Activated naive CD4-positive, alpha-beta T cell treated with Interleukin-2 at 50 U/mL for 16 hours (primary cell): ENCODE measurements at places on chromosomes 7 and 10.

DNA sequence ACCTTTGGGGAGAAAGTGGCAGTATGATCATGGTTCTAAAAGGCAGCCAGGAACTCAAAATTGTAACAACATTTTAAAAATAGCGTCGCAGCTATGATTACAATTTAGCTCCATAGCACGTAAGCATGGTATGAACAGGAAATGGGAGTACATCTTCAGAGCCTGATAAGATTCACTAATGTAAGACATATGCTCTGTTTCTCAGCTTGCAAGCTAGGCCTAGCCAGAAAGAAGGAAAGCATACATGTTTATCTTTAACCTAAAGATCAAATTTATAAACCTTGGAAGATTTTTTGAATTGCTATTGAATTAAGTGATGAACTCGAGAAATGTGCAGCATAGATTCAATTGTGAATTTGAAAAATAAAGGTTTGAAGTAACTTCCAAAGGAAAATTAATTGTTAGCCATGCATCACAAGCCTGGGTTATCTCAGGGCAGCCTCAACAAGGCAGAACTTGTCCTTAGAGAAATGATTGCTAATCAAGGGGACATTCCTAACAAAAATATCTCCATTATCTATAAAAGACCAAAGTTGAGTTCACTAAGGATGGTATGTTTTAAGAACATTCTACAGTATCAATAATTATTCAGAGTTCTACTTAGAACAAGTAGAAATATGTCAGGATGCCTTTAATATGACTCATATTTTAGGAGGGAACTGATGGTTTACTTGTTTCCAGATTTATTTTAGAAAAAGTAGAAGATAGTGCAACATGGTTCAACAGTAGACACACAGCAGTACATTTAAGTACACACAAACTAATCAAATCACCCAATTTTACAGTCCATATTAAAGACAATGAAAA is 38.8 kb upstream of the SEPTIN7 start:
- no peak for DNase-seq

DNA sequence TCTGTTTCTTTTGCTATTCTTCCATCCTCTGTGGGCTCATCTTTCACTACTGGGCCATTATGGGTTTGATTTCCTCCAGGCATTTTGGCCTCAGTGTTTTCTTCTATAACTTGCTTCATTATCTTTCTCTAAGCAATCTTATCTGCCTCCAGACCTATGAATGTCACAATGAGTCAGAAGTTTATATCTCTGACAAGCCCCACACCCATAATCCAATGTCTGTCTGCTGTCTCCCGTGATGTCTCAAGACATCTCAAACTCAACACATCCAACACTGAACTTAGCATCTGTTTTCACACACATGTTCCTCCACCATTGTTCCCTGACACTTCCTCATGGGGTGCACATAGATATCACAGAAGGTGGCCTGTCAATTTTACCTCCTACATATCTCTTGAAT is 46.7 kb upstream of the RHOBTB1 start:
- DNase-seq: no peak

- no peak for DNase-seq
Observed at GRCh38 chr10:8543361-8544056, 489.0 kb downstream of the GATA3 start.

GRCh38 chr7:38413784-38414183 is 140.3 kb upstream of the TARP start:
- no peak for DNase-seq

DNA sequence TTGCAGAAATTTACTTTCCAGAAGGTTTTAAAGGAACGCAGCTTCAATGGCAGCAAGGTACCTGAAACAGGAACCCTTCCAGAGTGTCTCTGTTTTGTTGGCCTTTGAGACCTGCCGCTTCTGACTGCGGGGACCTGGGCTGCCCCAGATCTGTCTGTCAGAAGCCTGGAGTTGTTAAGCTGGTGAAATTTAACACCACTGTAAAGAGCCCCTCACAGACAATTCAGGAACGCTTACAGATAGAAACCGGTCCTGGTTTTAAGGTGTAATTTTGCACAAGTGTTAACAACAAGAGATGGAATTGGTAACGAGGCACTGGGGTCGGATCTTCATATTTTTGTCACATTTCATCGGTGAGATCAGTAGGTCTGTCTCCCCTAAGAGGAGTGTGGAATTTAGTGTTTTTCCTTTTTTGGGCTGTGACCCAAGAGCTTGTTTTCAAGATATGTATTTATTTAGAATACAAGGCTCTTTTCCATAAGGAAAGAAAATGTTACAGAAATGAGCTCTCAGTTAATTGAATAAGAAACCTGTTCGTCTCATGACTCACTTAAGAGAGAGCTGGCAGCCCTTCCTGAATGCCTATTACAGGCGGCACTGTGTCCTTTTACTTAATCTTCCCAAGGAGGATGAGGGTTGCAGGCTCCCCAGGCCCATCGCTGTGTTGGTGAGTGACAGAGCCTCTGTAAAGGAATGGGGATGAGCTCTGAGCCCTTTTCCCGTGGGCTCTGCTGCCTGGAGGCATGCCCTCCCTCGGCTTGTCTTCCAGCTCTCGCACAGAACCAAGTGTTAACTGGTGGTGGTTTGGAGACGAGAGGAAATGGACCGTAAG is 168.7 kb downstream of the CUX1 start:
- no peak for DNase-seq

GRCh38 chr10:50244201-50244600 is 7.1 kb downstream of the ASAH2 start:
- no peak for DNase-seq

- no peak for DNase-seq
Observed at GRCh38 chr7:28957751-28958234, 337 bp downstream of the TRIL start.

- peak; percentile 75 for DNase-seq
Observed at GRCh38 chr7:26061678-26062603, 90.1 kb upstream of the NFE2L3 start.

- DNase-seq: no peak
Observed at GRCh38 chr7:23653942-23654341, 26.1 kb upstream of the FAM221A start.

DNA sequence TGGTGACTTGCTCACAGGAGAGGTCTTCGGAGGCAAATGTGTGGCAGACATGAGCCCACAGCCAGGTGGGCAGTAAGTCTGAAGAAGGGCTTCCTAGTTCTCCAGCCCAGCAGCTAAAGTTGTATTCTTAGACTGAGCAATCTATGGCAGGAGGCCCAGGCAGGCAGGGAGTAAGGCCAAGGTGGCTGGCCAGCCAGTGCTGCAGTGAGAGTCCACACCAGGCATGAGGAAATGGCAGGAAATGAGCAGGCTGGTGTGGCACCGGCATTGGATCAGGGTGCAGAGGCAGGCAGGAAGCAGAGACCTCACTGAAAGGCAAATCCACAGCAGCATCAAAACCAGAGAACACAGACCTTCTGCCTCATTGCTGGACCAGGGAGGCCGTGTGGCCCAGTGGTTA is 84.6 kb upstream of the PDE1C start:
- DNase-seq: no peak

DNA sequence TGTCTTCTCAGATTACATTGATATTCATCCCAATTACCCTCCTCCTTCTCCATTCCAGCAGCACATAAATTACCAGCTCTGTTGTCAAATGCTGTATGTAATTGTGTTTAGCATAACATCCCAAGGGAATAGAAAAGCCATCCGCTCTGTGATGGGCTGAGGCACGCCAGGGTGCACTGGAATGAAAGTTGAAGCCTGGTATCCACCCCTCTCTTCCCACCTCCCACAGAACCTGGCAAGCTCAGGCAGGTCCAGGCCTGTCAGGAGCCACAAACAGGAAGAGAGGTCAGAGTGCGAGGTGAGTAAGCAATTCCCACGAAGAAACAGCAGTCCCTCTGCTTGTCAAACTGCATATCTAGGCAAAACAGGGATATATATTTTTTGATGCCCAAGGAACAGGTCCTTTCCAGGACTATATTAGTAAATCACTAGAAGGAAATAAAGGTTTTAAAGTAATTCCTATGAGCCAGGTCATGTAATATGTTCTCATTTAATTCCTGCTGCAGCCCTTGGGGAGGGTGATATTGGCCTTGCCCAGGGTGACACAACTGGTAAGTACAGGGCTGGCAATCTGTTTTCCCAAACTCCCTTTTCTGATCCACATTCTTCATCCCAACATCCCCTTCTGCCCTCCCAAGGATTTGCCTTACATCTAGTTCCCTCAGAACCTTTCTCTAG is 155.6 kb upstream of the GHITM start:
- no peak for DNase-seq

DNA sequence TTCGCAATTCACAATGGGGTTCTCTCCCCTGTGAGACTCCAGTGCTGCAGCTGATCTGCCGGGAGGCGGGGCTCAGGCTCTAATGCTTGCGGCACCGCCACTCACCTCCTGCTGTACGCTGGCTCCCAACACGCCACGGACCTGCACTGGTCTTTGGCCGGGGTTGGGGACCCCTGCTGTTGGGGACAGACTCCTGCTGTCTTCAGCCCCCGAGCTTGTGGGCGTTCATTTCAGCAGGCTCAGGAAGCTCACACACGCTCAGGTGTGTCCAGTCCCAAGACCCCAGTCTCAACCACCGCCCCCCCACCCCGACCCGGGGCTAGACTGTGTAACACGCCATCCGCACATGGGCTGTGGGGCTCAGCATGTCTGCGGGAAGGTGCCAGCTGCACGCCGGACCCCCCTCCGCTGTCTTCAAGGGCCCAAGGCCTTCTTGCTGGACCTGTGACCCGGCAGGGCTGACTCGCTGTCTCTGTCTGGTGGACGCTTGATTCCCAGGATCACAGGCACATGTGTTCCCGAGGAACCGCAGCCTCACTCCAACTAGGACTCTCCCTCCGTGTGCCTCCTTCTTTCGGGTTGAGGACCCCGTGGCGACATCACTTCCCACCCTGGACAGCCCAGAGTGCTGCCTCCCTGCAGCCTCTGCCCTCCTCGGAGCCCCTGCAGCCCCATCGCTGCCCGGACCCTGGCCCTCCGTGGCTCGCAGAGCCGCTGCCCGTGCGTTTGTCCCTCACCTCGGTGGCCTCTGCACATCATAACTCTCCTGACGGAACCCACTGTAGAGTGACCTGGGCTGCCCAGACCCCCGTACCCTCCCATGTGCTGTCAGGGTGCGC is 106.4 kb downstream of the DNAJB6 start:
- DNase-seq: no peak

- no peak for DNase-seq
Observed at GRCh38 chr7:41641011-41641664, 61.8 kb downstream of the INHBA start.

GRCh38 chr7:375321-375831 is 85.4 kb downstream of the FOXL3 start:
- peak; percentile 0 for DNase-seq

DNA sequence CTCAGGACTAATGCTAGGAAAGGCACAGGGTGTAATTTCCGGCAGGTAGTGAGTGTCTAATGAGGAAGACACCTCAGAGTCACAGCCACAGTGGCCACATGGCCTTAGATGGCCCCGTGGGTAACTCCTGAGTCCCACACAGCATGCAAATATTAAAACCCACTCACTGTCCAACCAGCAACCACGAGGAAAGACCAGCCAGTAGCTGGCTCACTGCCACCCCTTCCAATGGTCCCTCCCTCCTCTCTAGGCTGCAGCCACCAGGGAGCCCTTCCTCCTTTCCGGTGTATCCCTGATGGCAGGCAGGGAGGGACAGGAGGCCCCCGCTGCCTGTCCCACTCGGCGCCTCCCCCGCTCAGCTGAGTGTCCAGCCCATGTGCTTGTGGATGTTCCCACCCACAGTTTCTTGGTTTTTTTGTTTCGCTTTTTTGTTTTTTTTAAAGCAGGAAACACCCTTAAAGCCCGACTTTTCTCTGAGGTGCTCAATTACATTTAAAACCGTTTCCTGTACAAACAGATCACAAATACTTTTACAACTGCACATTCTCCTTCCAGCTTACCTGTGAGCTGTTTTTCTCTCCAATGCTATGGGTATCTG is 9.2 kb downstream of the BNIP3 start:
- peak; percentile 42 for DNase-seq

DNA sequence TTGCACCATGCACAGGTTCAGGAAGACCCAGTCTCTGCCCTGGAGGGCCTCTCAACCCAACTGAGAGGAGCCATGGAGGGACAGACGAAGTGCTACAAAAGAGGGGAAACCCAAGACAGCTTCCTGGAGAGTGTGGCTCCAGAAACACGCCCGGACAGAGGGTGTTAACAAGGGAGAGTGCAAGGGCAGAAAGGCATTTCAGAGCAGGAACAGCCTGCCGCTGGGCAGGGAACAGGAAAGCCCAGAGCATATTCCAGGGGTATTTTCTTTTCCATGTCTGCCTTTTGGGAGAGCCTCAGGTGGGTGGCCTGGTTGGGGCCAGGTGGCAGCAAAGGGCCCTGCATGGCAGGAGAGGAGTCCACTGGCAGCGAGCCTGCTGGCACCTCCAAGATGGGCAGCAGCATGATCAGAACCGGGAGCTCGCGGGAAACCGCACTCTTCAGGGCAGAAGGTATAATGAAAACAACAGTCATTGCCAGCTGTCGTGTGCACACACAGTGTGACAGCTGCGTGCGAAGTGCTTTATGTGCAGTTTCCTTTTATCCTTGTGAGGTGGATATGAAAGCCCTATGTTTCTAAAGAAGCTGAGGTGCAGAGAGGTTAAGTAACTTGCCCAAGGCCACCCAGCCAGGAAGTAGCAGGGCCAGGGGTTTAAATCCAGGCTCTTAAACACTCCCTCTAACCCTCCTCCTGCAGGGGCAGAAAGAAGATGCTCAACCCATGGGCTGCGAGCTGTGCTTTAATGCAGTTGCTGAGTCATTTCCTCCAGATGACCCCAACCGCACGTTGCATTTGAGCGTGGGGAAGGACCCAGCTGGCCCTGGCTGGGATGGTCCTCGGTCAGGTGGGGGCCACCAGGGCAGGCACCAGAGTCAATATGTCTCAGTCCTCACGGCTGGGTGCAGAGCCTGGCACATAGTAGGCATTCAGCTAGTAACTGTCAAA is 128.6 kb downstream of the OAT start:
- no peak for DNase-seq

DNA sequence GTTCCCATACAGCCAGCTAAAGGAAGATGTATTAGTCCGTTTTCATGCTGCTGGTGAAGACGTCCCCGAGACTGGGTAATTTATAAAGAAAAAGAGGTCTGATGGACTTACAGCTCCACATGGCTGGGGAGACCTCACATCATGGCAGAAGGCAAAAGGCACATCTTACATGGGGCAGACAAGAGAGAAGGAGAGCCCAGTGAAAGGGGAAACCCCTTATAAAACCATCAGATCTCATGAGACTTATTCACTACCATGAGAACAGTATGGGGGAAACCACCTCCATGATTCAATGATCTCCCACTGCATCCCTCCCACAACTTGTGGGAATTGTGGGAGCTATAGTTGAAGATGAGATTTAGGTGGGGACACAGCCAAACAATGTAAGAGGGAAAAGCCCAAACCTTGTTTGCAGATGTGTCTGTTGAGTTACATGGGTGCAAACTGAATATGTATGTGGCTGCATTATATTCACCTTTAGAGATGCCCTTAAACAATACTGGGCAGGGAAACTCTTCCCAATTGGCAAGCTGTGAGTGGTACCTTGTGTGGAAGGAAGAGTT is 13.1 kb upstream of the BRAF start:
- no peak for DNase-seq
